ENCODE measurements at places on chromosomes 2 and 18.

DNA sequence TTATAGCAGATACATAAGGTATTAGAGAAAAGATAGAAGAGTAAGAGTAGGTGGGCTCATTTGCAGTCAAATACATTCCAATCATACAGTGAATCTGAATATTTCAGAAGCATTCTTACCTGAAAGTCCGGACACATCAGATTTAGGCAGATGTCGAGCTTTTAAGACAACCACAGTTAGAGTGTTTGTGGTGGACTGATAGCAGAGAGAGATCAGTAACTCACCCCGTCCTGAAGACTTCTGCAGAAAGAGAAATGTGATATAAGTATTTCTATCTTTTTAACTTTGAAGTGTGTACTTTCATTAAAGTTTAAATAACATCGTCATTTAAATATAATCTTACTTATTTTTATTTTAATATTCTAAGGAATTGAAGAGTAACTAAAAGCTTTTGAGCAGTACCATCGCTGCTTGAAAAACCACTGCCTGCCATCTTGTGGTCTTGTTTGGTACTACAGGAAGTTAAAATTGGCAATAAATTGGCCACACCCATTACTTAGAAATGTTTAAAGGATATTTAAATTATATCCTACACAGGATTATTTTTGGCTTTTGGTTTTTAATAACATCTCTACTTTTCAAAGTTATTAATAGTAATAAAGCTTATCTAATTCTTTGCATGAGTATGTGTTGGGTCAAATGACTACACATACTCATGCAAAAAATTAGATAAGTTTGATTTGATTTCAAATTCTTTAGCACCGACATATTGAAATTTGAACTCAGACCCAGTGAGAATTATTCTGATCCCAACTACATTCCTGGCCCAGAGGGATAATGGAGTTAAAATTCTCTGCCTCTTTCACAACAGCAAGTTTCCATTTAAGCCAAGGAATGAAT is 5.5 kb downstream of the SYT4 start:
- peak; percentile 5 for DNase-seq

- DNase-seq: no peak
Measured at GRCh38 chr2:44533508-44533907, 171.8 kb downstream of the CAMKMT start.

DNA sequence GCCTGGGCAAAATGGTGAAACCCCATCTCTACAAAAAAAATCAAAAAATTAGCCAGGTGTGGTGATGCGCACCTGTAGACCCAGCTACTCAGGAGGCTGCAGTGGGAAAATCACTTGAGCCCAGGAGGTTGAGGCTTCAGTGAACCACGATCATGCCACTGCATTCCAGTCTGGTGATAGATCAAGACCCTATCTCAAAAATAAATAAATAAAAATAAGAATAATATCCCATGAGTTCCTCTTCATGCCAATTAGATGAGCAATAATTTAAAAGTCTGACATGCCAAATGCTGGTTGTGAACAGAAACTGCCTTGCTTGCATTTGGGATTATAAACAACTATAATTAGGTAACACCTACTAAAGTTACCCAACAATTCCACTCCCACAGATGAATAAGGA is 22.1 kb upstream of the ANKRD44 start:
- DNase-seq: no peak

- DNase-seq: no peak
Measured at GRCh38 chr2:49080681-49081080, 73.6 kb downstream of the FSHR start.

DNA sequence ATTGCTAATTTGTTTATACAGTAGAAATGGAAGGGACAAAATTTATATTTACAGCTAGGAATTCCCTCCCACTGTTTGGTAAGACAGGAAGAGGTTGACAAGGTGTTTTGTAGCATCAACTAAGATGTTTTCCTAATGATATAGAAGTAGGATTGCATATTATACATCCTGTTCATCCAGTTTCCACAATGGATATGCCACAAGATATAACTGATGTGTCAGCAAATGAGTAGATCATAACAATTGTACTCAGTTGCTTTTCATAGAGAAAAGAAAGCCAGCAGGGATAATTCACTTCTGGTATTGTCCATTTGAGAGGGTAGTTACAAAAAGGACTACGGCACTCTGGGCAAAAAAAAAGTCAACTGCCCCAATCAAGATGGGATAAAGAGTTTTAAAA is 102.7 kb downstream of the CALCRL start:
- DNase-seq: no peak

DNA sequence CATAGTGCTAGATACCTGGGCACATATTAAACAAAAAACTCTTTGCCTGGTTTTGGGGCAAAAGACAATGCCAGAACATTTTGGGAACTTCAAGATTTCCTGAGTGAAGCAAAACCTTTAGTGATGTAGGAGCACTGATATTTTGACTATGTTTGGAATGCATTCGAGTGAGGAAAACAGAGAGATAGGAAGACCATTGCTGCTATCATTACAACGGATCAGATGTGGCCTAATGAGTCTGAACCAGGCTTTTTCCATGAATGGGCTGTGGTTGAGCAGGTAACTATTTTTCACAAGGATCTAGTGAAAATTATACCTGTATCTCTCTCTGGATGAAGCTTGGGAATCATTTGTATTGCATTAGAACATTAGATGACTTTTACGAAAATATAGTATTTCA is 562.2 kb downstream of the DCC start:
- no peak for DNase-seq

DNA sequence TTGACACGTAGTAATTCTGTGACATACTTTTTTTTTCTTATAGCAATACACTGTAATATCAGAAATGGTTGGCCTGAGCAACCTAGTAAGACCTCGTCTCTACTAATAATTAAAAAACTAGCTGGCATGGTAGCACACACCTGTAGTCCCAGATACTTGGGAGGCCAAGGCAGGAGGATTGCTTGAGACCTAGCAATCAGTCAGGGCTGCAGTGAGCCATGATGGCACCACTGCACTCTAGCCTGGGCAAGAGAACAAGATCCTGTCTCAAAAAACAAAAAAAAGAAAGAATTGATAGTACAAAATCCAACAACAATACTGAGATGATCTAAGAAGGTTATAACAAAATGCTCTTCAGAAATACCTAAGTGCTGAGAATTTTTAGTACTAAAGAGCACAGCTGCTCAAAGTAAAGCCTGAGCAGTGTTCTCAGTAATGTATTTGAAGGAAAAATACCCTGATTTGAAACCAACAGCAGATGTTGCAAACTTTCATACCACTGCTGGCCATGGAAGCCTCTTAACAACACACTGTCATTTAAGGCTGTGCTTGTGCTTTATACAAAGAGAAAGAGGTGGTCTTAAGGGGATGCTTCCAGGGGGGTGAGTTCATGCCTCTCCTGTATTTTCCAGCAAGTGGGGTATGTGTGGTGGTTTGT is 132.6 kb upstream of the CDCA7 start:
- no peak for DNase-seq

DNA sequence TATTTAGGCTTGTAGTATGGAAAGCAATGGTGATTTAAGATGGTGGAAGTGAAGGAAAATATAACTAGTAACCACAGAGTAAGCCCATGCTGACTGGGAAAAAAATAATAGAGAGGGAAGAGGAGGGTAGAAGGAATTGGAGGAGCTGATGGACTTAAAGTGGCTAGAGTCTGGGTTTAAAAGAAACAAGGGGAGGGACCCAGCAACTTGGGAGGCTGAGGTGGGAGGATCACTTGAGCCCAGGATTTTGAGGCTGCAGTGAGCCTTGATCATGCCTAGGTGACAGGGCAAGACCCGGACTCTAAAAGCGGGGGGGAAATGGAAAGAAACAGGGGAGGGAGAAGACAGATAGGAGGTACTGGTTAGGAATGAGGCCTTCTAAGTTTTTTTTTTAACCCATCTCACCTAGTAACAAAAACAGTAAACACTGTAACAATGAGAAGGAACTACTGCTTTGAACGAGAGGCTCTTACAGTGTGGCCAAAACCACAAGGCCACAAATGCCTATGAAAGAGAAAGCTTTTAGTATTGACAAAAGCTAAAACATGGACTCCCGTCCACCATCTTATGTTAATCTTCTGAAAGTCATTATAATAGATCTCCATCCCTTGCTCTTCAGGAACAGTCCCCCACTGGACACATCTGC is 26.6 kb downstream of the METTL8 start:
- DNase-seq: no peak

DNA sequence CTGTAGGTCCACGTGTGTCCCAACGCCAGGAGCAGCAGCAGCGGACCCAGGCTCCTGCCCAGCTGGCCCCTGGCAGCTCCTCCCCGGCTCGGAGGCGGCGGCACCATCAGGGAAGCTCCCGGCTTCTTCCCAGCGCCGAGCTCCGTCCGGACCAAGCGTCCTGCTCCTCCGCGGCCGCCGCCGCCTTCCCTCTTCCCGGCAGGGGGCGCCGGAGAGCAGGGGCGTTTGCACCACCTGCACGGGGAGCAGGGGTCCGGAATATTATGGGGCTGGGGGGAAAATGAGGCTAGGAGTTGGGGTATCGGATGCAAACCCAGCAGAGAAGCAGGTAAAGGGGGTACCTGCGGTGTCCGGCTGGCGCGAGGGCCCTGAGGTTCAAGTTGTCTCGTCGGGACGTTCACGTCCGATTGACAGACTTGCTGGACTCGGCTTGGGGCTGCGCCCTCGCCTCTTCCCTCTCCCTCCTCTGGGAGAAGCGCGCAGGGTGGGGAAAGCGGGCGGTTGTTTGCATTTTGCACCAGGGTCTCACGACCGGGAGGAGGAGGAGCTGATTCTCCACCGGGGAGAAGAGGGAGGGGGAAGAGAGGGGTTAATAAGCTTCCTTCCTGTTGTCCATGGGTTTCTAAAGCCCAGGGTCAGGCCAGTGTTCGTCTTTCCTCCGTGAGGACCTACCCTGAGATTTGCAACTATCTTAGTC is at the start of gene CCBE1:
TSS of gene CCBE1 (minus strand) at position 188 of the 697 bp plus-strand sequence.
- DNase-seq: no peak

- no peak for DNase-seq
Measured at GRCh38 chr2:121489284-121489683, 41.4 kb upstream of the RNU4ATAC start.

DNA sequence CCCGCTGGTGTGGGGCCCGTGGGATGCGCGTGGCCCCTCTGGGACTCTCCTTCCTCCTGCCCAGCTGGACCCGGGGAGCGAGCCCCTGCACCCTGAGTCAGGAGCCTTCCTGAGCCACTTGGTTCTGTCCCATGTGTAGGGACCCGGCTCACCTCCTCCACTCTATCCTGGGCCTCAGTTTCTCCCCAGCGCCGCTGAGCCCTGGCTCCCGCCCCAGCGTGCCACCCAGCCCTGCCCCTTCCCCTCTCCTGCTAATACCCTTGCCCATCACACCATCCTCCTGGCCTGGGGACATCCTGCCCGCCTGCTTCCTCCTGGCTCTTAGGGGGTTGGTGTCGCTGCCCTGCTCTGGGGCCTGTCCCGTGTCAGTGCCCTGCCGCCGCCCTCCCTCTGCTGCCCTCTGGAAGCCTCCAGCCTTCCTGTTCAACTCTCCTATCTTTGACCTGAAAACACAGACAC is 24.8 kb downstream of the GPC1 start:
- no peak for DNase-seq

DNA sequence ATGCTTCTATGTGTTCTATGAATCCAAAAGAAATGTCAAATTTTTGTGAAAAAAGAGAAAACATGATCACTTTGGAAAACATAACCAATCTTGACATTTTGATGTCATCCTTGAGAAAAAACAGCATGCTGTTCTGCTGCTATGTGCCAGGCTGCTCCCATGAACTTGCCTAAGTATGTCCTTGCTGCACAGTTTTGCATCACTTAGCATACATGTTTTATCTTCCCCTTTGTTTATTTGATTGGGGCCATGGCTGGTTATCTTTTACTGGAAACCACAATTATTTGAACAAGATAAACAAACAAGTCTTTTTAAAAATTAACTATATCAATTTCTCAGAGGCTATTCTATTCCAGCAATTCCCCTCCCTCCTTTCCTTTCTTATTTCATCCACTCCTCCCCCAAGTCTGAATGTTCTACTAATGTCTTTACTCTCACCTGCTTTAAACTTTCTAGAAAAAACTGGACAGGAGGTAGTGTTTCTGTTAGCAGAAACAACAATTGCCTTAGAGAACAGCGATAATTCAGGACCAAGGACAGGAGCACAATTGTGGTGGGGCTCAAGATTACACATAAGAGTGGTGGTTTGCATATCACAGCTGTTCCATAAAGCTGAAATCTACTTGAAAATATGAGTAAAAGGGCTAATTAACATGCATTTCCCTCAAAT is 6.7 kb downstream of the AOX1 start:
- no peak for DNase-seq

- DNase-seq: no peak
Measured at GRCh38 chr2:24153478-24153877, 21.4 kb upstream of the FAM228A start.

DNA sequence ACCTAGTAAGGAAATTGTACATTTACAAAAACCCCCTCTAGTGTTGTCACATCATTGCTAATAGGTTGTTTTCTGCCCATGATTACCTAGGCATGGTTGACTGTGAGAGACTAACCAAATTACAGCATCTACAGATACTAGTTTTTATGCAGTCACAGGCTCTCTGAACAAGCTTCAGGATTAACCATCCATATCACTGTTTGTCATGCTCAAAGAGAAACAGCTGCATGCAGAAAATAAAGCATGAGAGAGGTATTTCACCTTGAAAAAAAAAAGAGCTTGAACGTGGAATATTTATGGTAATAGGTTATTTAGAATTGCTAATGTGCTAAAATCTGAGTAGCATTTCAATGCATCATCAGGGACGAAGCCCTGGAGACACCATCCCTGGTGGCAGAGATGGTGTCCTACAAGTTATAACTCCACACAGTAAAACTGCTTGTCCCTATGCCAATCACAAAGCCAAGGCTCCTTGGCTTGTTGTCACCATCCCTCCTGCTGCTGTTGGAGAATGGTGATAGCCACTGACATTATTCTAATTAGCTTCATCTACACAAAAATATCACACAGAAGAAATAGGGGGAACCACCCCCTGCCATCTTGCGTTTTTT is 5.4 kb downstream of the NEB start:
- no peak for DNase-seq

DNA sequence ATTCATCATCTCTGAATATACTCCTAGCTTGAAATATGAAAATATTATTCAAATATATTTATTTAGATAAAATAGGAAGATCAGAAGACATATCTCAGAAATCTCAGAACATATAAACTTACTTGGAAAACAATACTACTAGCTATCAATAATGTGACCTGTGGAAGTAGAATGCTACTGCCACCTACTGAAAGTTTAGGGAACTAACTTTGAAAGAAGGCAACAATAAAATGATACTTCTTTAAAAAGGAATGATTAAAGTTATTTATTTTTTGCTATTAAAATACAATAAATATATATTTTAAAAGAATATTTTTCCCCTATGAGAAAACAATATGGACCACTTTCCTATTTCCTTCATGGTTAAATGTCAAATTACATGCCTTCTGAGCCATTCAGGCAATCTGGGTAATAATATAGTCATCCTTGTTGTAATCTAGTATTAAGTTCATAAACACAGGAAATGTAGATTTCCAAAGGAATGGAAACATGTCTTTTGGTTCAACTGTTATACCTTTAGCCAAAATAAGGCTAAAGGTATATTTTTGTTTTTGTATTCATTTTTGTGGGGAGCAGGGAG is 26.0 kb downstream of the ACADL start:
- no peak for DNase-seq
